ENCODE measurements at places on chromosomes 6 and 20. TPM values are rescaled to one million over a fixed set of nuclear protein-coding genes. Genes with fewer than 3 reads are reported as not detected.

DNA sequence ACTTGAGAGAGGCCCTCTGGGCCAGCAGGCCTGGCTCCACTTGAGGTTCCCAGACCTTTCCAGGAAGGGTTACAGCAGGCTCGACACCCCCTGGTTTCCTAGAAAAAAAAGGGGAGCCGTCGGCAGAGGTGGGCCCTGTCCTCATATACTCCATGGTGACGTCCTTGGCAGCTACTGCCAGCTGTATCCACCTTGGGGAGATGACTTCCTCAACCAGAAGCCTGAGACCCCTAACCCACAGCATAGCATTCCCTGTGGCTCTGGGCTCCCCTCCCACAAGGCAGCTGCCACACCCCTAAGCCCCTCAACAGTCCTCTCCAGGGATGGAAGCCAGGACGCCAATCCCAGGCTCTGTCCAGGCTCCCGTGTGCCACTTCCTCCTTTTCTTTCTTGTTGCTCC, 294.8 kb downstream of the CDC5L start:
- H3K4me1 ChIP-seq, result no peaks in the 10 kb centered on the region
- DNase-seq, result no peak
- no peak overlapping the region for H3K4me3 ChIP-seq
- H3K36me3 ChIP-seq, result no peaks in the 10 kb centered on the region

- no peaks in the 10 kb centered on the region for H3K27me3 ChIP-seq
- H3K36me3 ChIP-seq, result no peaks in the 10 kb centered on the region
- peak; percentile 31 for DNase-seq
These were observed 90.0 kb downstream of the IPCEF1 start for GRCh38 chr6:154266560-154267099.

- H3K27ac ChIP-seq, result no peak overlapping the region
- H3K4me1 ChIP-seq, result no peaks in the 10 kb centered on the region
- no peaks in the 10 kb centered on the region for H3K36me3 ChIP-seq
- H3K4me3 ChIP-seq, result no peak overlapping the region
- H3K27me3 ChIP-seq, result no peaks in the 10 kb centered on the region
- no peak for DNase-seq
These were observed 2.3 kb upstream of the ADGRB3 start for GRCh38 chr6:68632734-68633133.

The PDE10A gene
- total RNA-seq, result not detected

- no peak overlapping the region for H3K27ac ChIP-seq
- H3K4me1 ChIP-seq, result no peaks in the 10 kb centered on the region
- H3K36me3 ChIP-seq, result no peaks in the 10 kb centered on the region
These were observed 28.7 kb downstream of the LAMA4 start for GRCh38 chr6:112225691-112226090.
